ENCODE measurements at places on chromosomes 16 and 17.

GRCh38 chr16:52500963-52501362, 46.0 kb downstream of the TOX3 start:
- no peak for DNase-seq

- DNase-seq: no peak
These were observed 1.7 kb downstream of the PER1 start for GRCh38 chr17:8150194-8151119.

DNA sequence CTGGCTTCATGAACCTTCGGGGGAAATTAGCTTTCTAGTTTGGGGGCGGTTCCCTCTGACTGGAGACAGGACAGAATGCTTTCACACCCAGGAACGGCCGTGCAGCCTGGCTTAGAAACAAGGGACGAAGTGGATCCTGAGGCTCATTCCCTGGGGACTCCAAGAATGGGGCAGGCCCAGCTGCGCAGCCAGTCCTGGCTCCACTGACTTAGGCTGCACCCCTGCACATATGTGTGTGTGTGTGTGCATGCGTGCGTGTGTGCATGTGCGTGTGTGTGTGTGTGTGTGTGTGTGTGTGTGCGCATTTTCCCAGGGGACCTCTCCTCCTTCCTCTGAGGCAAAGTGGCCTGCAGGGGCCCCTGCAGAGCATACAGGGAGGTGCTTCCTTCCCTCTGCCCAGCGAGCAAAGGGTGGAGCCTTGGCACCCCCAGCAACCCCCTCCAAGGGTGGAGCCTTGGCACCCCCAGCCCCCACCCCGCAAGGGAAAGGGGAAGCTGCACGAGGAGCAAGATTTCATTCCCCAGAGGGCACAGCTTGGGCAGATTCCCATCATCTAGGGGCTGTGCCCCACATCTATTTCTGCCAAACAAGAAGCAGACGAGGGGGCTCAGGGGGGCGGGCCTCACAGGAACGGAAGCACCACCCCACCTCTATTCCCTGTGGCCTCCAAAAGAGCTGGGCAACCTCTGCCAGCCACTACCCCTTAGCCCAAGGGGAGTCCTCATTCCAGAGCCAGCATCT, 97.6 kb upstream of the CBX4 start:
- DNase-seq: no peak

DNA sequence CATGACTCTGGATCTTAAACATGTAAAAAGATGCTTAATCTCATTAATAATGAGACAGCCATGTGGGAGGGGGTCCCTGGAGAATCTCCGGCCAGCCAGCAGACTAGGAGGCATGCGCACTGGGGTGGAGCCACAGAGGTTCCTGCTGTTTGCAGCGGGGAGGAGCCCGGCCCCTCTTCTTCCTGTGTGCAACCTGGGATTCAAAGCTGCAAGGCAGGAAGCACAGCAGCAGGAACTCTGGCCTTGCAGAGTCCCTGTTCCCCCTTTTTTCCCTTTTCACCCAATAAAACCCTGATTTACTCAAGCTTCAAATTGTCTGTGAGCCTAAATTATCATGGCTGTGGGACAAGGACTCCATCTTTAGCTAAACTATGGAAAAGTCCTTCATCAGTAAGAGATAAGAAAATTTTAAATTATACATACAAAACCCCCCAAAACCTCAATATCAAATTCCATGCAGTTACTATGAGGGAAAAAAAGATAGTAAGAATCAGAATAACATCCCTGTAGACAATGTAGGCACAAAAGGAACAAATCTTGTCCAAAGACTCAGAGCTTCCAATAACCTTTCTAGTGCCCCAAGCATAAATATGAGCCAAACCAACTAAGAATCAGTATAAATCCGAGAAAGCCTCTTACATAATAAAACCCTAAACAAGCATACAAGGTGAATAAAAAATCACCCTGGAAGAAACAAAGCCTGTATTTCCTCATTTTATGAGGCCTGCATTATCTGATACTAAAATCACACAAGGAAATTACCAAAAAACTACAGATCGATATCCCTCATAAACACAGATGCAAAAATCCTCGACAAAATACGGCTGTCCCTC, 12.1 kb downstream of the CFDP1 start:
- DNase-seq: peak; percentile 57

DNA sequence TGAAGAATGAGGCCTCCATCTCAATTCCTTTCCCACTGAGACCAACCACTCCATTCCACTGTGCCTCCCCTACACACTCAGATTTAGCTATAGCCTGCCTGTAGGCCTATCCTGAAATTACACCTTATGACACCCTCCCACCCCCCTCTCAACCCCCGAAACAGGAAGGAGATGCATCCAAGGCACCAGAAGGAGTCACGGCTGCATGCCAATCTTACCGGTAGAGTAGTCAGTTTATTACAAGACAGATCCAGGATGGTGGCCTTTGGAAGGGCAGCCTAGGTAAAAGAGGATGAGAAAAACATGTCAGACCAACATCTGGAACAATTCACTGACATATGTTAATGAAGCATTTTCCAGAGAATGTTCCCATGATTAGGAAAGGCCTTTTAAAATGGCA, 2.6 kb downstream of the LRRC59 start:
- no peak for DNase-seq

DNA sequence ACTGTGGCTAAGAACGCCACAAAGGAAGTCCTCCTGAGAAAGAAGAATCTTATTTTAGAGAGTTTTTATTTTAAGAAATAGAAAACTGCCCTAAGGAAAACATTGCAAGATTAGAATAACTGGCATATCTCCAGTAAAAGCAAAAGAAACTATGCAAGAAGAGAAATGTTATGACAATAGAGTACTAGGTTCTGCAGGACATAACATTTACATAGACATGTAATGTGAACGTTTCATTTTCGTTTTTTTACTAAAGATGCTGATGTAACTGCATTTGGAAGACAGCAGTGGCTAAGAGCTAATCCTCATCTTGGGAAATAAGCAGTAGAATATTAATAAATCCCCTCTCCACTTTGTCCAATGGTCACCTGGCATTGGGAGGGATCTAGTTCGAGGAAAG, 7.8 kb upstream of the ASGR2 start:
- no peak for DNase-seq

DNA sequence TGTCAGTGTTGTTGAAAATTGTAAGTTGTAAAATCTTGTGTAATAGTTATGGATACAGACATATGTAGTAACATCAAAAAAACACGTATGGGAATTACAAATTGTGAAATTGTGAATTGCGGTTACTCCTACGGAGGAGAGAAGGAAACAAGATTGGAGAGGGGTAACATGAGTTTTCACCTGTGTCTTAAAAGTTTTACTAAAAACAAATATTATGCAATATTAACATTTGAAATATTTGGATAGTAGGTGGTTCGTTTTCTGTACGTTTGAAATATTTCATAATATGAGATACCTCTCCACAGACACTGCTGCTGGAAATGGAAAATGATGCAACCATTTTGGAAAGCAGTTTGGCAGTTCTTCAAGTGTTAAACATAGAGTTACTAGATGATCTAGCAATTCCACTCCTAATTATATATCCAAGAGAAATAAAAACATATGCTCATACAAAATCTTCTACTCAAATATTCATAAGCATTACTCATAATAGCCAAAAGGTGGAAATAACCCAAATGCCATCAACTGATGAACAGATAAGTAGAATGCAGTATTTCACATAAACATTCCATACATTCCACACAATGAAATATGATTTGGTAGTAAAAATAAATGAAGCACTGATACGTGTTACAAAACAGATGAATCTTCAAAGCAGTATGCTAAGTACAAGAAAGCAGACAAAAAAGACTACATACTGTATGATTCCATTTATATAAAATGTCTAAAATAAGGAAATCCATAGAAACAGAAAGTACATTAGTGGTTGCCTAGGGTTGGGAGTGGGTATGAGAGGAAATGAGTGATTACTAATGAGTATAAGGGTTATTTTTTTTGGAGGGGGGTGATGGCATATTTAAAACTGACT, 40.7 kb upstream of the ABCA10 start:
- DNase-seq: no peak

DNA sequence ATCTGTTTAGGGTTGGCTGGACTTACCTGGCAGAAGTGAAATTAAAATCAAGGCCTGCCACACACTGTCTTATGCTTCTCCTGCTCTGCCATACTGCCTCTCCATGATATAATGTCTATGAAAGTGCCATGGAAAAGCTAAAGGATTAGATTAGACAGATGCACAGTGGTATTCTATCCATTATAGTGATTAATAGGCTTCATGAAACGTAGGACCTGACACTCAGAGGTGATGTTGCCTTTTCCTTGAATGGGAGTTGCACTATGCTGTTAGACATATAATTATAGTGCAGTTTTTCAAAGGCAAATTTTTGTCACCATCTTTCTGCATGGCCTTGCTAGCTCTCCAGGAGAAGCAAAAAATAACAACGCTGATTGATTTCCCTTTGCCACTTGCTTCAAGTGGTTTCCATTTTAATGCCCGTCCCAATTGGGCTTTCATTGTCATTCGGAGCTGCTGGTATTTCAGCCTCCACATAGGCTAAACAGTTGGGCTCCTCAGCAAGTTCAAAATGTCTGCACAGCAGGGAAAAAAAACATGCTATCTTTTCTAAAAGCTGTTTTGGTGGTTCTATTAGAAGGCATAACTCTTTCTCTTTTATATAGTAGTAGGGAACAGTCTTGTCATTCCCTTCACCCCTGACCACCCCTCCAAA, 502.8 kb upstream of the GOT2 start:
- DNase-seq: no peak

DNA sequence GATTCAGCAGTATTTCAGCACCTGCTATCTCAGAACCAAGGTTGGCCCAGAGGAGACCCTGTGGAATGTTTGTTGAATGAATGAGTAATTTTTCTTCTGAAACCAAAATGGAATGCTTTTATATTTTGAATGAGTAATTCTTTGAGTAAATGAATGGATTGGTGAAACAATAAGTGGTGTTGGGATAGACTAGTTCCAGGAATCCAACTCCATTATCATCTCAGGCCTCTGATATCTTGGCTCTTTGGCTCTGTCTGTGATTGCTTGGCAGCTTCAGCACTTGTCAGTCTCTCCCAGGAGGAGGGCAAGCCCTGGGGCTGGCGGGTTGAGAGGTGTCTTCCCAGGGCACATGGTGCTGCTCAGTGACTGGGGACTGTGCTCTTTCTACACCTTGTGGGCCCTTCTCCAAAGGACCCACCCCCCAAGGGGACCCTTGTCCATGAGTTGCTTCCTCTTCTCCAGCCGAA, 284.4 kb upstream of the FOXF1 start:
- no peak for DNase-seq

DNA sequence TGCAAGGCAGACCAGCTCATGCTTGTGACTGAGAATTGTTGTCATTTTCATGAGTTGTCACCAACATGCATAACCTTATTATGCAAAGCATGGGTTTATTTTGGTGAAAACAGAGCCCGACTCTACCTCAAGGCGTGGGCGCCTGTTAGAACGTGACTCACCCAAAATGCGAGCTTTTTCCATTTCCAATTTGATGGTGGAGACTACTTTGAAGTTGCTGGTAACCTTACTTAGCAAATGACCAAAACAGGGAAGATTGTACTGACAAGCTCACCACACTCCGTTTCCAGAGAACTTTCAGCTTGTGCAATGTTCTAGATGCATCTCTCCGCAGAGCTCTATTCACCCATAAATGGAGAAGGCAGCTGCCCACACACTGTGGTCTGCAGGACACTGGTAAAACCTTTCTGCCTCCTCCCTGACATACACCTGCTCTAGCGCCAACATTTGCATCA, 284.5 kb downstream of the MAF start:
- DNase-seq: no peak

DNA sequence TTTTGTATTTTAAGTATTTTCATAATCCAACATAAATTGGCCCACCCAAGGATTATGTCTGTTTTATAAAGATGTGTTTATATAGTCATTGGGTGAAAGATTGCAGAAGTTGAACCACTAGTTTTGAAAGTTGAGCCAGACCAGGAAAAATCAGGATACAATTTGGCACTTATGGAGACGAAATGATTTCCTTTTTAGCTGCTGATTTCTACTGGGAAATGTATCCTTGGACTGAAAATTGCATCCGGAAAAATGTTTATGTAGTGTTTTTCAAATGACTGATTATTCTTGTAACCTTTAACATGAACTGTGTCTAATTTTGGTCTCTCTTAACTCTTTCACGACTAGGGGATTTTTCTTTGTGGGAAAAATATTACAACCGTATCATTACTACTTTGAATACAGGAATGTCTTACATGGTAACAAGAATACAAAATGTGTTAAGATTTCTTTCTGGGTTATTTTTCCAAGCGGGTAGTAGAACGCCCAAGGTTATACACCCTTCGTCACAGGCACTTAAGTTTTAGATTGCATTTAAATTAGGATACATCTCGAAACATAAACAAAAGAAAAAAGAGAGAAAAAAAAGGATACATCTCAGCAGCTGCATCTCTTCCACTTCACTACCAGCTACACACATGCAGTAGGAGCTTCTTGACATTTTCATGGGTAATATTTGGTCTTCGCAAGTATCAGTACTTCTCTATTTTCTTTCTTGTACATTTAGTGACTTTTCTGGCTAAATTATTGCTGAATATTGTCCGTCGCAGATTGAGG, 273.0 kb upstream of the TBX2 start:
- DNase-seq: no peak

DNA sequence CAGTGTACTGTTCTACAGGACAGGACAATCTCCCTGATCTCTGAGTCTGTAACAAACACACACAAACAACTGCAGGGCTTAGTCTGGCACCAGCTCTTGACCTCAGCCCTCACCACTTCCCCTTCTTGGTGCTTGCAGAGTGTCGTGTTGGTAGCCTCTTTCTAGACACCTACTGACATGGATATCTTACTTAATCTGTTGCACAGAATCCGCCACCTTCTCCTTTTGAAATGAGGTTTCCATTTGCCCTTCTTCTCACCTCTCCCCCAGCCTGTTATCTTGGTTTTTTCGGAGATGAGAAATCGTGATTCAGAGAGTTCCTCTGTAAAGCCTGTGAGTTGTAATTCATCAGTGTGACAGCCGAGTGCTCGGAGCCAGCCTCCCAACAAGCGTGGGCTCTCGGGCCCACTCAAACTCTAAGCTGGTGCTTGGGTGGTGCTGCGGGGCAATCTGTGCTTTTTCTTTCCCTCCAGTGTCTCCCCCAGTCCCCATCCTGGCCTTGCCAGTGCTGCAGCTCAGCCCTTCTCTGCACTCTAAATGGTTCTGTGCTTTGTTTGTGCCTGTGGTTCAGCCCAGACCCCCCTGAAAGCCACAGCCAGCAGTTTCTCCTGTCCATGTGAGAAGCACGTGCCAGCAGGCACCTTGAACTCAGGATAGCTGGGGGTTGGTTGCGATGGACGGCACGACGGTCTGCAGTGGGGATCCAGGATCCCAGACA, 28.1 kb downstream of the KIAA0513 start:
- no peak for DNase-seq

- DNase-seq: no peak
These were observed 2.6 kb downstream of the HBM start for GRCh38 chr16:168424-168823.

- DNase-seq: no peak
These were observed 5.0 kb downstream of the GCGR start for GRCh38 chr17:81808778-81809555.
